ENCODE measurements at places on chromosomes 12 and 14.
A peak's percentile ranks its signal among the peaks of the same experiment; 100 is the strongest.

GRCh38 chr14:75714991-75715390 lies 53.9 kb downstream of the TTLL5 start:
- peak; percentile 34 for DNase-seq

GRCh38 chr14:88351966-88352691 lies 29.1 kb upstream of the KCNK10 start:
- DNase-seq, result no peak

- no peak for DNase-seq
These were observed 11.3 kb upstream of the EML5 start for GRCh38 chr14:88804035-88804434.

DNA sequence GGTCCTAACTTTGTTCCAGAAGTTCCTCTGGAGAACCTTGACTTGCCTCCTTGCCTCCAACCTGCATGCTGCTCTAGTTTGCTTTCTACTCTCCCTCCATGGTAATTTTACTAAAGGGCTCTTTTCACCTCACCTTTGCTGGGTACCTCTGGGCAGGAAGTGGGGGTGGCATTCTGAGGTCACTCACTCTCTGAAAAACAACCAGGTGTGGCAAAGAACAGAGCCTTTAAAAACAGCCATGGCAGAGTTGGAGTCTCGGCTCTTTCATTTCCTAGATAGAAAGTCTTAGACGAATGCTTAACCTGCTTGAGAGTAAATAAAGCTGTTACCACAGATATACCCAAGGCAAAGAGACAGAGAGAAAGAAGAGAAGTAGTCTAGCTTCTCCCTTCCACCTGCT lies 827.9 kb downstream of the BCL11B start:
- no peak for DNase-seq

- DNase-seq, result peak; percentile 67
These were observed 274.7 kb downstream of the EGLN3 start for GRCh38 chr14:33676135-33676566.

GRCh38 chr12:90181216-90181615 lies 472.6 kb upstream of the ATP2B1 start:
- DNase-seq, result no peak

DNA sequence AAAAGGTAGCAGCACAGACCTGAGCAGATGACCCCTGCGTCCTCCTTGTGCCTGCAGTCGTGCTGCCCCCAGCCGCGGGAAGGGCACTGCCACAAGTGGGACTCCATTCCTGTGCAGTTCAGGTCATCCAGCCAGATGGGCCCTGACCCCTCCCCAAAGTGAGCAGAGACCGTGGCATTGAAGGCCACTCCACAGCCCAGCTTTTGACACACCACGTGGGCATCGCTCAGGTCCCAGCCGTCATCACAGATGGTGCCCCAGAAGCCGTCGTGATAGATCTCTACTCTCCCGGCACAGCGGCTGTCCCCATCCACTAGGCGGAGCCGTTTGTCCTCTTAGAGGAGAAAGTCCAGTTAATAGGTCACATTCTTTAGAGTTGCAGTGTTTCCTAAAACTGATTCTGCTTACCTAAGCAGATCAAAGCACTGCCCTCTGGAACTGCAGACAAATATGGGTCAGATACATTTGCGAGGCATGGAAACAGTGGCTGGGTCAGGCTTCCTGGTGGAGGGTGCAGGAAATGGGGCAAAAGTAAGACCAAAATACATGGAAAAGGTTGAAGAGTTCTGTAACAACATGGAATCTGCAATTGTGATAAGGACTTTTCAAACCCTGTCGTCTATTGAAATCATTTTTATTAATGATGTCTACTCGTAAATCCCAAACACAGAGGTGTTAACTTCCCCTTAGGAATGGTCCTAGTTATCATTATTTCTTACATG lies 69.4 kb downstream of the CD163L1 start:
- peak; percentile 43 for DNase-seq

- DNase-seq, result peak; percentile 40
These were observed 116.1 kb upstream of the FUT8 start for GRCh38 chr14:65296402-65296801.
